ENCODE measurements at places on chromosomes 5 and 9.
A peak's percentile ranks its signal among the peaks of the same experiment; 100 is the strongest.

- DNase-seq, result no peak
These were observed 18.5 kb downstream of the ZNF366 start for GRCh38 chr5:72488756-72489155.

DNA sequence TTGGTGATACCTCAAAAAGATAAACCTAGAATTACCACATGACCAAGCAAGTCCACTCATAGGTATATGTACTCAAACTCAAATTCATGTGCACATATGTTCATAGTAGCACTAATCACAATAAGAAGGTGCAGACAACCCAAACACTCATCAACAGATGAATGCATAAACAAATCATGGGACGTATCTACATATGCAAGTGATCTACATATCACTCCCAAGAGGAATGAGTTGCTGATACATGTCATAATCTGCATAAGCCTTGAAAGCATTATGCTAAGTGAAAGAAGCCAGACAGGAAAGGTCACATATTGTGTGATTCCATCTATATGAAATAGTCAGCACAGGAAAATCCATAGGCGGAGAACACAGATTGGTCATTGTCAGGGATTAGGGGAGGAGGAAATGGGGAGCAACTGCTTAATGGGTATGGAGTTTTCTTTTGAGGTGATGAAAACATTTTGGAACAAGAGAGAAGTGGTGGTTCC lies 10.6 kb upstream of the GPX8 start:
- DNase-seq, result no peak

GRCh38 chr9:12817702-12818101 lies 42.9 kb downstream of the LURAP1L start:
- no peak for DNase-seq

DNA sequence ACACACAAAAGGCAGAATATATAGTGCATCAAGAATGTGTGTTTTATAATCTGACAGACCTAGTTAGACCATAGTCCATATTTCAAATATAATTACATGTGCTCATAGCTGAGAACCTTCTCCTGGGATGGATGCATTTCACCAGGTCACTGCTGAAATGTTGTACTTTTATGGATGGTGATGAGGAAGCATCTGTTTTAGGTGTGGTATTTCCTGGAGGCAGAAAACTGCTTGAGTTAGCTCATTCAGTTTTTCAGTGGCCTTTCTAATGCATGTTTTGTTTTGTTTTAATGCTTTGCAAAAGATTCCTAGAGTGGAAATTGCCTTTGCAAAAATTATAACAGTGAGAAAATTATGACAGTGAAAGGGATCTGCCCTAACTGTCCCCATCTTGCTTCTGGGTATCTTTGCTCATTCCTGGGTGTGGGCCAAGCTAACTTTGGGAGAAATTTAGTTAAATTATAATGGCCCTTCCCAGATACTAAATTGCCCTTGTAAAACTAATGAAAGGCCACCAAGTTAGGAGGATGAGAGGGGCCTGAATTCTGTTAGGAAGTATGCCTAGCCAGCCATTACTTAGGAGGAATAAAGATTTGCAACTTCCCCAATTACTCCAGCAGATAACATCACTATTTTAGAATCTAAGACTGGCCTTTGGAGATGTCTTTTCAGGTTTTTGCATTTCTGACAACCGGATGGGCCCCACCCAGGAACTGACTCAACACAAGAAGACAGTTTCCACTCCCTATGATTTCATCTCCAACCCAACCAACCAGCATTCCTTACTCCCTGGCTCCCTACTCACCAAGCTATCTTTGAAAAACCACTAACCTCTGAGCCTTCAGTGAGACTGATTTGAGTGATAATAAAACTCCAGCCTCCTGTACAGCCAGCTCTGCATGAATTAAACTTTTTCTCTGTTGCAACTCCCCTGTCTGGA lies 7.0 kb upstream of the IL12B start:
- DNase-seq, result no peak

DNA sequence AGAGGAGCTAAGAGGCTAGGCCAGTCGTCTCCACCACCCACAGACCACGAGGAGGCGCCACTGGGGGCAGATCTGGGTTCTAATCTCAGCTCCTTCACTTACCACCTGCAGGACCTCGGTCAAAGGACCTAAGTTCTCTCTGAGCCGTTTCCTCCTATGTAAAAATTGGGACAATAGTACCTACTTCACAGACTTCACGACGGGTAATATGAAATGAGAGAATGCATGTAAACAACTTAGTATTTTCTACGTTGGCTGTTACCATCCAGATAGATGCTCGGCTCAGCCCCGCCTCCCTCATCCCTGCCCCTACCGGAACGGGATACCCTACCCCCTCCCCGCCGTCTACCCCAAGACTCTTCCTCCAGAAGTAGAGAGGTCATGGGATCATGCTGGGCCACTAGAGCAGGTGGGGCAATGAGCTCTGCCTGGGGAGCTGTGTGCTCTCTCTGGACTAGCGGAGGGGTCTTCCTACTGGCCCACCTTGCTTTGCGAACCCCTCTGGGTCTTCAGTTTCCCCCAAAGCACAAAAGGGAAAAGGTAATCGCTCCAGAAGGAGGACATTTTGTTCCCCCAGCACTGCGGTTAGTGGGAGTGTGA lies 541 bp downstream of the GNPDA1 start:
- peak; percentile 47 for DNase-seq

- no peak for DNase-seq
These were observed 99.5 kb downstream of the PAX5 start for GRCh38 chr9:36934478-36935065.

GRCh38 chr5:142597546-142598337 lies 88.1 kb downstream of the FGF1 start:
- DNase-seq, result no peak
